Stimulated activated CD4-positive, alpha-beta T cell treated with anti-CD3 and anti-CD28 coated beads, Interleukin-4, amount 100 ng/mL, for 24 hours (primary cell): ENCODE measurements at places on chromosomes 5 and 9.

DNA sequence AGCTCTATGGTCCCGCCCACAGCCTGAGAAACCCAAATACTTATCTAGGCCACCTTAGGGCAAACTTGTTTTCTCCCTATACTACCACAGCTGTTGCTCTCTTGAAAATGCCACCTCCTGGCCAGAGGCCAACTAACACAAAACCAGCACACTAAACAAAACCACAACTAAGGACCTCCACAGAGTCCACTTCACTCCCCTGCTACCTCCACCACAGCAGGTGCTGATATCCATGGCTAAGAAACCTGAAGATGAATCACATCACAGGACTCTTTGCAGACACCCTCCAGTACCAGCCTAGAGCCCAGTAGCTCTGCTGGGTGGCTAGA lies 108.4 kb downstream of the ALDH1A1 start:
- no peak for DNase-seq

- DNase-seq = no peak
Measured at GRCh38 chr5:2213121-2213730, 330.5 kb upstream of the IRX4 start.

GRCh38 chr5:14741801-14742440 lies 77.4 kb downstream of the OTULIN start:
- no peak for DNase-seq

DNA sequence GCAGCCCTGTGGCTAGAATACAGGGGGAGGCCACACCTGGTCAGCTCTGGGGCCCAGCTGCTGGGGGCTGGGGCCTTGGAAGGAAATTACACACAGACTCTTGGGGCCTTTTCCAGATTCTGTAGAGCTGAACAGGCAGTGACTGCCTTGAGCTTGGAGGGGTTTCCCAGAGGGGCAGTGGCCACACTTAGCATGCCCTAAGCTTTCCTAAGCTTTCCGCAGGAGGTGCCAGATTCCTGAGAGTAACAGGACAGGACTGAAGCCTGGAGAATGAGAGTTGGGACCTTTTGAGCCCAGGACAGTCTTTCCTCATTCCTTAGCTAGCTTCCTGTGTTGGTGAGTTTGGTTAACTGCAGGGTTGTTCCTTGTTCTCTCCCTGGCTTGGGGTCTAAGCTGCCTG lies 1.4 kb downstream of the TBC1D13 start:
- no peak for DNase-seq

DNA sequence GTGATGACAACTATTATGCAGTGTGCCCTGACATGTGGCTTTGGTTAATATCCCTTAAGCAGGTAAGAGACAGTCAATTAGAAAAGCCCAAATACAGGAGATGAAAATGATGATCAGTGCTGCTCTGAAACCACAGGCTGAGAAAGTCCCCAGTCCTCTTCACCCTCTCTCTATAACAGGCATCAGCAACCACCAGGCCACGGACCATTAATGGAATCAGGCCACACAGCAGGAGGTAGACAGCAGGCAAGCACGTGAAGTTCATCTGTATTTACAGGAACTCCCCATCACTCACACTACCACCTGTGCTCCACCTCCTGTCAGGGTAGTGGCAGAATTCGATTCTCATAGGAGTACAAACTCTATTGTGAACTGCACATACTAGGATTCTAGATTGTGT lies 591.6 kb upstream of the CYLC2 start:
- DNase-seq = no peak

- DNase-seq = peak; percentile 21
Measured at GRCh38 chr5:143341807-143342570, 61.5 kb downstream of the NR3C1 start.

GRCh38 chr9:94944626-94945025 lies 218.1 kb downstream of the AOPEP start:
- no peak for DNase-seq

DNA sequence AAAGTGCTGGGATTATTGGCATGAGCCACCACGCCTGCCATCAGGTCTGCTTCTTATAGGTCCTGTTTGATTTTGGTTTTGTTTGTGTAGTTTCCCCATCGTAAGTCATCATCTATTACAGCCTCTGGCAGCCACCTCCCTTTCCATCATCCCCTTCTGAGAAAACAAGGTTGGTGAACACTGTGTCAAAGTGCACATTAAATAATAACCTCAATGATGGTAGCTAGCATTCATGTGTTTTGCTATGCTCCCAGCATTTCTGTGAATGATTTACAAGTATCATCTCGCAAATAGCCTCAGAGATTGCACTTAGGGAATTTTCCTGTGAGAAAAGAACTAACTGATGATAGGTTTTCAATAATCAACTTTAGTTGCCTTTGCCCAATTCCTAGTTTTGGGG lies 9.9 kb downstream of the PRUNE2 start:
- no peak for DNase-seq
